ENCODE measurements at places on chromosomes 16 and 17.

GRCh38 chr16:920717-921116, 50.1 kb downstream of the LMF1 start:
- DNase-seq, result no peak

GRCh38 chr16:85029981-85030401, 2.4 kb downstream of the KIAA0513 start:
- DNase-seq, result no peak

DNA sequence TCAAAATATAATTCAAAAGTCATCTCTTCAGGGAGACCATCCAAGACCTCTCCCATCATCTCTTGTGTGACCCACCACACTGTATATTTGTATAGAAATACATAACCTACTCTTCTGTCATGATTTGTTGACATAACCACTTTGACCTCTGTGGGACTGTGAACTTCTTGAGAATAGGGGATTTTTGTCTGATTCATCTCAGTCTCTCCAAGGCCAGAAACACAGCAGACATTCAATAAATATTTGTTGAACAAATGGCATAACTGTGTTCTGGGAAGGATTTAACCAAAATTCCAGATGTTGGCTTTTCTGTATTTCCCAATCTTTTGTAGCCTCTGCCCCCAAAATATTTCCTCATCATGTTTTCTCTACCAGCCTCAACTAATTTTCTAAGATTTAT, 169.7 kb downstream of the CDH11 start:
- DNase-seq, result no peak

GRCh38 chr16:77435272-77435820, 512 bp upstream of the ADAMTS18 start:
- DNase-seq, result no peak

DNA sequence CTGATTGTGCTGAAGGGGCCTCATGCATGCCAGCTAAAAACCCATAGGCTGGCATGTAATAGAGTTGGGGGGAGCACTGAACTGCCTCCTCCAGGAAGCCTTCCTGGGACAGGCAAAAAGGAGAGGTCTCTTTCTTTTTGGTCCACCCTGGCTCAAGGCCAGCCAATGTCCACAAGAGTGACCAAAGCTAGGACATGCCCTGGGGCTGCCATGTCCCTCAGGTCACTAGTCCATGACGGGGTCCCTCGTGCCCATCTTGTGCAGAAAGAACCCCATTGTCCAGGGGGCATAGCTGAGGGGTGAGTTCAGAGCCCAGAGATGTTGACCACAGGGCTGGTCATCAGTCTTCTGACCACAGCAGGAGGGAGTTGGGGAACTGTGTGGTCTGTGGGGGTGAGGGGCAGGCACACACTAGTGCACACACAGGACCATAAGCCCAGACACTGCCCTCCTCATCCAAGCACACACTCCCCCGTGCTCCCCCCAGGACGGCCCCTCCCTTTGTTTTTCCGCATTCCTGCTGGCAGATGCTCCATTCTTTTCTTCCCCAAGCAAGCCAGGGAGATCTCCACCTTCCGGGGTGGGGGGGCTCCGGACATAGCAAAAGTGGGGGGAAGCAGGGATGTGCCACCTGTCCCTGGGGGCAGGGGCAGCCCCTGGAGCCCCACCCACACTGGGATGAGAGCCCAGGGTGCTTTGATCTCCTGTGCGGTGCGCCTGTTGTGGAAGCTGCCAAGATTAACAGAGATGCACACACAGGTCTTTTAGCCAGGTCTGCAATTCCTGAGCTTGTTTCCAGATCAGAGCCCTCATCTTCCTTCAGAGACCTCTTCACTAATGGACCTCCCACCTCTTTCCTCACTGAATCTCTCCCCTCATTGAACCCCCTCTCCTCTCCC, 25.2 kb upstream of the PHB1 start:
- DNase-seq, result no peak

- DNase-seq, result no peak
Measured at GRCh38 chr17:27888067-27888466, 5.1 kb downstream of the LYRM9 start.

GRCh38 chr16:57604177-57604576, 24.3 kb upstream of the ADGRG1 start:
- no peak for DNase-seq

DNA sequence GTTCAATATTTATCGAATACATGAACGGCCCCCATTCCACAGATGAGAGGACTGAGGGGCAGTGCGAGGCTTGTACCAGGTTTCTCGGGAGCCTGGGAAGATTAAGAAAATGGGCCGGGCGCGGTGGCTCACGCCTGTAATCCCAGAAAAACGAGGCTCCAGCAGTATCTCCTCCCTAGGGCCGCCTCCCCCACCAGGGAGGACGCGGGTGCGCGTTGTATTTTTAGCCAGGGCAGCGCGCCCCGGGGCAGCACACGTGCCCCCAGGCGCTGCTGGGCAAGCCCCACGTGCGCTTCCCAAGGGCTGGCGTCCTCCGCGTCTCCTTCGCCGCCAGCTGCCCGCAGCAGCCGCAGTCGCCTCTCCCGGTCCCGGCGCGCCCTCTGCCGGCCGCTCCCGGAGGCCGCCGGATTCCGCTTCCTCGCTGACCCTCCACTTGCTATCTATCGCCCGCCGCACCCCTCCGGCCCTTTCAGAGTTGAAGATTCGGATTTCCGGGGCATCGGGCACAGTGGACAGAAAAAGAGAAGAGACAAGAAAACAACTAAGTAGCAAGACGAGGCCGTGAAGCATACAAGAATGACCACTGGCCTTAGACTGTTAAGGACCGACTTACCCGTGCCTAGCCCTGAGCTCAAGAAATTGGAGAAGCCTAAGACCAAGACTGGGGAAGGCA, 1.9 kb upstream of the YBX2 start:
- peak; percentile 60 for DNase-seq

DNA sequence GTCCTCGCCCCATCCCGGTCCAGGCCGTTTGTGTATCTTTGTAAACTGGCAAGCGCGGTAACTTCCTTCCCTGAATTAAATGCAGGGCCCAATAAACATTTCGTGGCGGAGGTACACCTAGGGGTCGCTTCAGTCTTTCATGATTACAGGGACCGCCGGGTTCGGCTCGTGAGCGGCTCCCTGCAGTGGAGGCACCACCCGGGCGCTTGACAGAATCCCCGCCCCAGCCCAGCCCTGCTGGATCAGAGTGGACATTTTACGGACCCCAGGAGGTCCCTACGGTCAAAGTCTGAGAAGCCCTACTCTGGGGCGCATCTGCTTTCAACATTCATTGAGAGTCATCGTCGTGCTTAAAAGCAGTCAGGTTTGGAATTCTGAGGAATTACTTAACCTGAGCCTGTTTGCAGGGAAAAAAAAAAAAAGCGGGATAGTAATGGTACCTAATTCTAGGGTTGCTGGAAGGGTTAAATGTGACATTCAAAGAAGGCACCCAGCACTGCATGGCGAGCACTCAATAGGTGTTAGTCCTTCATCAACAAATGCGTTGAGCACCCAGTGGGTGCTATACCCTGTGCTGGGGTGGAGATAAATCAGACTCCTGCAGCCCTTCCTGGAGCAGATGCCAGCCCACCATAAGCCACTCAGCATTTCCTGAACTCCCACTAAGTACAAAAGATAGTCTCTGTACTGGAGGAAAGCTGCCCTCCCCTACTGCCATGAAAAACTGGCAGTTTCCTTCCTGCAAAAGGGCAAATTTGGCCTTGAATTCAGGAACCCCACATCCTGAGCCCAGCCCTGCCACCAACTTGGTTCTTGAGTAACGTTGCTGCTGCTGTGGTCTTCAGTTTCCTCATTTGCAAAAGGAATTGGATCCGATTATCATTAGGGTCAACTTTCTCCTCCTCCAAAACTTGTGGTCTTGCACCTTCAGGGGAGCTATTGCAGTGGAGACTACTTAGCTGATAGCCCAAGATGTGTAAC, 658 bp upstream of the DUSP3 start:
- no peak for DNase-seq

DNA sequence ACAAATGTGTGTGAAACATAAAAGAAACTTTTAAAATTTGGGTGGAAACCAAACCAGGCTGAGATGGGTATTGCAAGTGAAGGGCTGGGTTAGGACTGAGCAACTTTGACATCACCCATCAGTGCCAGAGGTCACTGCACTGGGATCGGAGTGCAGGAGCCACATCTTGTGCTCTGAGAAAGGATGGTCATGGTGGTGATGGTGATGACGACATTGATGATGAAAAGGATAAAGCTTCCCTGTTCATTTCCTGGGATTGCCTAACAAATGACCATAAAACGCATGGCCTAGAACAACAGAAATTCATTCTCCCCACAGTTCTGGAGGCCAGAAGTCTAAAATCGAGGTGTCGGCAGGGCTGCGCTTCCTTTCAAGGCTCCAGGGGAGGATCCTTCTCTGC, 324.0 kb downstream of the MAF start:
- DNase-seq, result no peak

- DNase-seq, result no peak
Measured at GRCh38 chr16:19116711-19117449, 3.1 kb downstream of the ITPRIPL2 start.

DNA sequence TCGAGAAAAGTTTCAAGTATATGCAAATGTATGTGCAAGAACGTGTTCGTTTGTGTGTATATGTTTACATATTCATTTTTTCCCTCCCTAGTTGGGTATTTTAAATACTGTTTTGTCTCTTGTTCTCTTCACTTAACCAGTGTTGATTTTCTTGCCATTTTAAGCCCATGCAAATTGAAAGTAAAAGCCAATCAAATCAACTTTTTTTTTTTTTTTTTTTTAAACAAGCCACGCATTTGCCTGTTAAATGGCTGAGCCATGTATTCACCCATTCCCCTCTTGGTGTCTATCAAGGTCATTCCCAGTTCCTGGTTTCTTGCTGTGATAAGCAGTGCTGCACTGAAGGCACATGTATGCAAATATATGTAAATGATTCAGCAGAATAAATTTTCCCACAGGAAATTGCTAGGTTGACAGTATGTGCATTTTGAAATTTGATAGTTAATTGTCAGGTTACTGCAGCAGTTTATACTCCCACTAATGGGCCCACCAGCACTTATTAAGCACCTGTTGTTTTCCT, 12.2 kb downstream of the ABCC1 start:
- peak; percentile 16 for DNase-seq

GRCh38 chr17:1447052-1447451, 9.0 kb downstream of the CRK start:
- DNase-seq, result no peak

GRCh38 chr17:30377574-30378240, 1.0 kb upstream of the CPD start:
- DNase-seq, result no peak

- no peak for DNase-seq
Measured at GRCh38 chr17:27975146-27976011, 67.1 kb upstream of the NLK start.

GRCh38 chr16:10045291-10045775, 136.9 kb downstream of the GRIN2A start:
- no peak for DNase-seq

DNA sequence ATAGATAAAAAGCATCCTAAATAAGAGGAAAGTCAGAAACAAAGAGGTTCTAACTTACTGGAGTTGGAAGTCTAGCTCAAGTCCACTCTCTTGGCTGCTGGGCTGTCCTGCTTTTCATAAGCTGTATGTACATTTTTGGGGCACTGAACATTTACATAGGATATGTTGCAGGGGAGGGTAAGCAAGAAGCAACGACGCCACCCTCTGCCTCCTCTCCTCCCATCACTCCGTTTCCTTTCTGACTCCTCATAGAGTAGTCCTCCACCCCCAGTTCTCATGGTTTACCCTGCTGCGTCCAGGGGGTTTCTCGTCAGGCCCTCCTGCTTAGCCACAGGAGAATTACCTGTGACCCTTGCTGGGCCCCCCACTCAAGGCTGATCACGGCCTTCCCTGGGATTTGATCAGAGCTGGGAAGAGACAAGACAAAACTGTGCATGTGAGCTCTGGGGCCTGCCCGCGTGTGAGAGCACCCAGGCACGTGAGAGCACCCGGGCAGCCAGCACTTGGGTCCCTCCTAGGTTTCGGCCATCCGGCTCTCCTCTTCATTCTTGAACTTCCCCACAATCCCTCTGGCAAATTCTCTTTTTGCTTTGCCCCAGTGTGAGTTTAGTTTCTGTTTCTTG, 37.1 kb downstream of the TMEM11 start:
- DNase-seq, result no peak

GRCh38 chr16:83542491-83542890, 265.3 kb upstream of the HSBP1 start:
- no peak for DNase-seq

DNA sequence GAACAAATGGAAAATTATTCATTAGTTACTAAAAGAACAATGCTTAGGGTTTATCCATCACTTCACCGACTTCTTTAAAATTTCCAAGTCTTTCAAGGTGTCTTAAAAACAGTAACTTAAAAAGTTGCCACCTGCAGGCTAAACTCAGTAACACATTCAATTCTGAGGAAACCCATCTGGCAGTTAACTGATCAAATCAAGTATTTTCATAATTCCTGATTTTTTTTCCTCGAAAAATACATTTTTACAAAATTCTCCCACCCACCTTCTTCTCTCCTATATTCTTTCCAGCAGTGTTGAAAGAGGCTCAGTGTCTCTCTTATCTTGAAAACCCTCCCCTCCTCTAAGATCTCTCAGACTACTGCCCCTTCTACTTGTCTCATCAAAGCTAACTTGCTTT, 29.9 kb downstream of the PARN start:
- DNase-seq, result no peak

DNA sequence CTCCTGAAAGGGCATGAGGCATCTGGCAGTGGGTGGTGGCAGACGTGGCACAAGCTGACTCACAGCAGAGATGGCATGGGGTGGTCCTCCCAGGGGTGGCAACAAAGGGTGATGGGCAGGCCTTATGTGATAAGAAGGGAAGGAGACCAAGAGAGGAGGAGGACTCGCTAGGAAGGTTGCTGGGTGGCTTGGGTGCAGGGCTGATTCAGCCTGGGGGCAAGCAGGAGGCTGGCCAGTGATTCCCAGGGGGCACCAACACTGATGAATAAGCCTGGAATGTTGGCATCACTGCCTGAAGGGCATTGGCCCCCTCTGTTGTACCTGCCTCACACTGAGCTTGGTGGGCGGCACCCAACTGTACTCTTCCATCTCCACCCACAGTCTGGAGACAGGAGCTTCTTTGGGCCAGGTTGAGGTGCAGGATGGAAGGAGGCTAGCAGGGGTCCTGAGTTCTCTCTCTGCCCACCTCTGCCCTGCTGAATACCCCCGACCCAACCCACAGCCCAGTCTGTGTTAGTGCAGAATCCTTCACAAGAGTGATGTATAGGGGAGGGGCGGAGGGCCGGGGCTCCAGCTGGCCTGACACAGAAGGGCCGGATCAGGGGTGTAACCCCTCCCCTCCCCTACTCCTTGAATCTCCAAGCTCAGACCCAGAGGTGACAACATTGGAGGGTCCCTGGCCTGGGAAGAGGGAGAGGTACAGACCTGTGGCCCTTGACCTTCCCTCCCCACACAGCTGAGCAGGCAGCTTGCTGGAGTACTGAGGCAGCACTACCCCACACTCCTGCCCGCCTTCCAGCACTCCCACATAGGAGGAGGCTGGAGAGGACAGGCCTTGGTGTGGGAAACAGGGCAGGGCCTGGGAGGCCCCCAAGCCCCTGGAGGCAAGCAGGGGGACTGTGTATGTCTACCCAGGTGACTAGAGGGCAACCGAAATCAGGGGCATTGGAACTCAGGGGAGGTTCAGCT, 2.6 kb downstream of the STAC2 start:
- DNase-seq, result no peak

- no peak for DNase-seq
Measured at GRCh38 chr16:74738113-74738541, 36.5 kb downstream of the FA2H start.

All from CD4-positive, alpha-beta T cell treated with Interleukin-6 at 100 ng/mL for 8 hours (primary cell).